Endothelial cell (in vitro differentiated cells): ENCODE measurements at places on chromosomes 2 and 18.

- DNase-seq, result no peak
Measured at GRCh38 chr2:134863446-134863845, 25.0 kb downstream of the ACMSD start.

DNA sequence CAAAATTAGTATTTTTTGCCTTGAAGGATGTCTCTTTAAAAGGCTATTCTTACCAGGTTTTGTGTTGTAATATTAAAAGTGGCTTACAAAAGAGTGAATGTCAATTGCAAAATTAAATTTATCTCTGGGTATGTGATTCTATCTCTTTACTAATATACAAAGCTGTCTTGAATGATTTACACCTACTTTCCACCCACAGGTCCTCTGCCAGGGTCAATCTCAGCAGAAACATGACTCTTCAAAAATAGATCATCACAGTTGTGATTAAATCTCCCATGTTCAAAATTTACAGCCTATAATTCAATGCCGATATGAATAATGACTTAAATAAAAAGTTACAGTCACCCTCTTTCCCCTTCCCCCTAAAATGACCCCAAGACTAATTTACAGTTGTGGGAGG lies 78.8 kb downstream of the SLC8A1 start:
- no peak for DNase-seq

DNA sequence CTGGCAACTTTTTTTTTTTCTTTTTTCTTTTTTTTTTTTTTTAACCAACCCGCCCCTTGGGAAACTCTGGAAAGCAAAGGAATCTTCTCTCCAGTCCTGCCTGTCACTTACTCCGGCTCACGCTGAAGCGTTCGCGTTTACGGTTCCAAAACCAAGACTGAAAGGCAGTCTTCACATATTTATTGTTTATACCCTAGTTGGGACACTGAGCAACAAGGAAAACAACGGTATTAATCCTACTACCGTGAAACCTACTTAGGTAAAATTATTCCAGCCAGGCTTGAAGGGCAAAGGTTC lies 125.4 kb downstream of the OSBPL1A start:
- no peak for DNase-seq

DNA sequence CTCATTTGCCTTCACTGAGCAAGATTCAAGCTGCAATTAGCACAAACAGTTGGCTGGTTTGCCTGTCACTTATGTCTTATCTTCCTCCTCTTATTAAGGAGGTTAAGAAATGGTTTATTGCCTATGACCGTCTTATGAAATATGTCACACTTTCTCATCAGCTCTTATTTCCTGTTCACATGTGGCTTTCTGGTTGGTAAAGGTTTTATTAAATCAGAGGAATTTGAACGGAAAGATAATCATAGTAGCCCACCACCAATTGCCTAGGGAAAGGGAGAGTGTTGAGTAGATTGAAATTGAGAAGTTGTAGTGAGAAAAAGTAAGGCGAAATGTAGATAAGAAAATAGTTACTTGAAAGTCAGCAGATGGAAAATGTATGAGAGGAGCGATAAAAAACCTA lies 4.2 kb upstream of the IL1R1 start:
- no peak for DNase-seq

GRCh38 chr2:103780088-103780702 lies 1018.4 kb downstream of the TMEM182 start:
- DNase-seq, result no peak

DNA sequence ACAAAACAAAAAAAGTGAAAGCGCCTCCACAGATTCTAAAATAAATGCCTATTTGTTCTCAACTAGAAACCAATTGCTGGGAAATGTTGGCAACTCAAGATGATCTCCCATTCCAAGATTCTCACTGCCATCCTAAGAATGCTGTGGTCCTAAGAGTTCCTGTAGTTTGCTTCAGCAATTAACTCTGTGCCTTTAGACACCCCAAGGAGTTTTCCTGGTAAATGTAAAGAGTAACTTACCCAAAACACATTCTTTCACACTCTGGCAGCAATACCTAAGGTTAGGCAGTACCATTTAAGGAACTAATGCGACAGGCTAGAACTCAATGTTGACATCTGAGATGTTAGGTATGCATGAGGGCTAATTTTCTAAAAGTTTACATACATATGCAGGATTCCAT lies 58.8 kb upstream of the TANK start:
- DNase-seq, result no peak

- DNase-seq, result no peak
Measured at GRCh38 chr2:46305767-46306166, 8.6 kb downstream of the EPAS1 start.

DNA sequence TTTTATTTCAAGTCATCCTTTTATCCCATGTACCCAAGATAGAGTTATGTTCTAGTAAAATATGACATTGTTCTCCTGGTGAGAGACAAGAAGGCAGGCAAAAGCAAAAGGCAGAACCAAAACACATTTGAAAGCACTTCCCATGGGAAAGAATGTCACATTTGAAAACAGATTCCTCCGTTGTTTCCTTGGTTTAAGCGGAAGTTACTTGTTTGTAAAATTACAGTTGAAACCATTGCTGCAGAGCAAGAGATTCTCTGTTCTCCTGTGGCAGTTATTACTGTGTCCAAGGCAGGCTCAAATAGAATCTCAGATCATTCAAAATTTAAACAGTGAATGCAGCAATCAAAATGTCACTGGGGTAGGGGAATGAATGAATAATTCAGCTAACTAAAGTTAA lies 149.6 kb downstream of the MTCL1 start:
- no peak for DNase-seq

DNA sequence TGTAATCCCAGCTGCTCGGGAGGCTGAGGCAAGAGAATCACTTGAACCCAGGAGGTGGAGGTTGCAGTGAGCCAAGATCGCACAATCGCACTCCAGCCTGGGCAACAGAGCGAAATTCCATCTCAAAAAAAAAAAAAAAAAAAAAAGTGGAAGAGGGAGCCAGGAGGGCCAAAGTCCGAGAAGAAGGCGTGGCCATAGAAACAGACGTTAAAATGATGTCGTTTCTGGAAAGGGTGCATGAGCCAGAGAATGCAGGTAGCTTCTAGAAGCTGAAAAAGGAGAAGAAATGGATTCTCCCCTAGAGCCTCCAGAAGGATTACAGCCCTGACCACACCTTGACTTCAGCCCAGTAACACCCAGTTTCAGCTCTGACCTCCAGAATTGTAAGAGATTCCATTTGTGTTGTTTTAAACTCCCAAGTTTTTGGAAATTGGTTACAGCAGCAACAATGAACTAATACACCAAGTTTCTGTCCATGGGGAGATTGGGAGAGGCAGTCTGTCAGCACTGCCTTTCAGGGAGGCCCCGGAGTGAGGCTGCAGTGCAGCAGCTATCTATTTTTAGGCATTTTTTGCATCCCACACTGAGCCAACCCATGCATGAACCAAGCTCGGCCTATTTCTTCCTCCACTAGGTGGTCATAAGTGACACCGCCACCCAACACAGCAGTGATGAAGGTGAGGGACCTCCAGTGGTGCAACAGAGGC lies 14.2 kb upstream of the TRAF3IP1 start:
- DNase-seq, result no peak

DNA sequence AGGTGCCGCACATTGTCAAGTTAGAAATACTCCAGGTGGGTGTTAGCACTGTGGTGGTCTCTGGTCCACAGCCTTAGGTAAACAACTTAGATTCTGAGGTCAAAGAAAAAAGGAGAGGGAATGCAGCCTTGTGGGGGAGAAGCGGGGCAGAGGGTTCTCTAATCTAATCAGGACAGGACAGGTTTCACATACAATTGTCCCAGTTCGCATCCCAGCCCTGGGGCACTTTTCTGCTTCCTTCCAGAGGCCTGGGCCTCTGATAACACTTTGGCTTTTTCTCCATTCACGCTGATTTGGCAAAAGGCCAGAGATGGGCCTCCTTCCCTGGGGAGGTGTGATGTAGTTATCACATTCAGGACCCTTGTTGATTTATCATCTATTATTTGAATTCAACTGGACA lies 32.5 kb downstream of the SLC1A4 start:
- DNase-seq, result peak; percentile 19

- no peak for DNase-seq
Measured at GRCh38 chr18:62091487-62092120, 95.3 kb downstream of the PIGN start.

DNA sequence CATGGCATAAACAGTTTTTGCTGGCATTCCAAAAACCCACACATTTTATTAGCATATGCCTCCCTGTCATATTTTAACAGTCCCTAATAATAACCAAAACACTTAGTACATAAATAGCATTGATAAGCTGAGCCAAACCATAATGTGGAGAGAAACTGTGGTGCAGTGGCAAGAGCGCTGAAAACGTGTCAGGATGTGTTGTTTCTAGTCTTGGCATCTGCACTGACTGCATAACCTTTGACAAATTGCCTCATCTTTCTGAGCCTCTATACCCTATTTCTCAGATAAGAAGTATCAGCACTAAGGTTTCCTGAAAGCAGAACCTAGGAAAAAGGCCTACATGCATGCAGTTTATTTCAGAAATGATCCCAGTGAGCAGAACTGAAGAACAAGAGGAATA lies 41.4 kb downstream of the RAD51AP2 start:
- DNase-seq, result no peak

GRCh38 chr18:10264260-10264659 lies 190.2 kb upstream of the APCDD1 start:
- no peak for DNase-seq

DNA sequence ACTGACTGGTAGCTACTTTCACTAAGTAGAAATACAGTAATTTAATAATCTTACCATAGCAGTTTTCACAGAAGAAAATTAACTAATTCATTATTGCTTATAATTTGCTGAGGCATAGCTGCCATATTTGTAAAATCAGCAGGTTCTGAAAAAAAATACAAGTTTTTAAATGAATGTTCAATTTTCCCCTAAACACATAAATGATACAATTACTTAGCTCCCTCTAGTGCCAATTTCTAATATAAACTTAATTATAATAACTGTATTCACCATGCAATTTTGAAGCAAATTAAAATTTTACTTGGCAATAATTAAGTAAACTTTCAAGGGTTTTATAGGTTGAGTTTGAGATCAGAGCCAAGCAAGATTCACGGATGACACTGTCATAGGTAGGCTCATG lies 1321.6 kb upstream of the ACVR2A start:
- DNase-seq, result no peak

GRCh38 chr2:18516112-18516511 lies 44.3 kb downstream of the RDH14 start:
- no peak for DNase-seq

DNA sequence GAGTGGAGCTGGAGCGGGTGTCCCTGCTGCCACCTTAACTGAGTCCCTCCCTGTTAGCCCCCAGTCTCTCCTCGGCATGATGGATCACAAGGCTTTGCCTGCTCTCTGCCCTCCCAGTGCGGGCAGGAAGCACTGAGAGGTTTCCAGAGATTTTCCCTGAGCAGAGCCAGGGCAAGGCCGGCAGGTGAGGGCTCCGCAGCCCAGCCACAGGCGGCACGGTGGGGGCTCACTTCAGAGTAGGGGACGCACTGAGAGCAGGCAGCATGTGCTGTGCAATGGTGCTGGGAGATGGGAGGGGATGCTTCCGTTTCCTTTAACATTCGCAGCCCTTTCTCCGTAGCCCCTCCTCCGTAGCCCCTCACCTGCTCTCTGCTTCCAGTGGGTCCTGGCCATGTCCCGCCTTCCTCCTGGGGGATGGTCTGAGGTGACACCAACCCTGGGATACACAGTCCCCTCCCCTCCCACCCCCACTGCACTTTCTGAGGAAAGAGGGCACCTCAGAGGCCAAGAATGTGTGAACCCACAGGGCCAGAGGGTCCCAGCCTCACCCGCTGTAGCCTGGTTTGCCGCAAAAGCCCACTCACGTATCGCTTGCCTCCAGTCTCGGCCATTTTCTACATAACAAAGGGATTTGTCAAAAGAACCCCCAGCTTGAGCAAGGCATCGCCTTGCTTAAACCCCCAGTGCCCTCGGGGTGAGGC lies 10.7 kb downstream of the KCNF1 start:
- DNase-seq, result no peak

- no peak for DNase-seq
Measured at GRCh38 chr2:186460465-186460864, 25.6 kb upstream of the ZC3H15 start.

- no peak for DNase-seq
Measured at GRCh38 chr2:187403568-187404260, 44.3 kb downstream of the CALCRL start.

DNA sequence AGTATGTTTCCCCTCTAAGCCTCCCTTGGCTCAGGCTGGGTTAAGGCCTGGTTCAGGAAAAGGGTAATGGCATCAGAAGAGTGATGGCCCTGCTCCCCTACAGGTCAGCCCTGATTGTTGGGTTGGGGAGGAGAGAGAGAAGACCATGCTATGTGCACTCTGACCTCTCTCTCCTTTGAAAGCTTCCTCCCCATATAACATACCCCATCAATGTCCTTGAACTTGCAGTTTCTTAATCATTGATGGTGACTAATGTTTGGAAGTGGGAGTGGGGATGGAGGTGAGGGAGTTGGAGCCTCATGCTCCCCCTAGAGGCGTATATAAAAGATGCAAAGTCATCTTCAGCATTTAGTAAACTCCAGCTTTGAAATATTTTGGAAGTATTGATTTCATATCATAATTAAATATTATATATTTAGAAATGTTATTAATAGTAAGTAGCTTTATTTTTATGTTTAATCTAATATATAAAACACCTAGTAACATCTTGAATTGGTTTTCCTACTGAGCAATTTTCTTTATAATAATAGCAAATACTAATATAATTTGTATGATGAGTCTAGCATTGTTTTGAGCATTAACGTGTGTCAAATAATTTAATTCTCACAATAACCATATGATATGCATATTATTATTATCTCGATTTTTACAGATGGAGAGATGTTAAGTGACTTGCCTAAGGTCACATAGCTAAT lies 8.8 kb downstream of the PLCL1 start:
- no peak for DNase-seq

DNA sequence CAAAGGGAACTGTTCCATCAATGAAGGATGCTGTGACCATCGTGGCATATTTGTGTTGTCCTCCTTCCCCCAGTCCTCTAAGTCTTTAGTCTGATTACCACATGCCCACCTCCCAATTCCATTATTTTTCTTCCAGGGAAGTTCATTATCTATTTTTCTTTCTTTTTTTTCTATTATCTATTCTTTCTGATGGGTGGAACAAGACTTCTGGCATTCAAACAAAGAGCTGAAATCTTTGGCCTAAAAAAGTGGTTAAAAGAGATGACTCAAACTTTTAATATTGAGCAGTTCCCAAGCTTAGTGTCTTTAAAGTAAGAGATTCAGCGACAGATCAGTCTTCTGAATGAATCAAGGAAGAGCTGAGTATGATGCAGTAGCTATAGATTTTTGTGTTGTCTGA lies 66.6 kb downstream of the DIS3L2 start:
- DNase-seq, result no peak

GRCh38 chr2:64861452-64862397 lies 127.5 kb upstream of the SLC1A4 start:
- no peak for DNase-seq

DNA sequence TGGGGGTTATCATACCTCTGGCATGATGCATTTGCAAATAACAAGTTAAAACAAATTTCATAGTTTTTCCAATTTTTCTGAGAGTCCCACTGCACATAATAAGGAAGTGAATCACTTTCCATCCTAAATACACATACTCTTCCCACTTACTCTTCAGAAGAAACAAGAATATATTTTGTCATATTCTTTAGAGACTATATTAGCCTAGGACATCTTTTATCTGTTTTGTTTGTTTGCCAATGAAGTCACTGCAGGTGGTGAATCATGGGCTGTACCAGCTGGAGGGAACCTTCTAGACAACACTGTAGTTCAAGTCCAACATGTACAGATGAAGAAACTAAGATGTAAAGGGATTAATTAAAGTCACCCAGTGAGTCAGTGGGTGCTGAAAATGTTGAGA lies 116.8 kb downstream of the XIRP2 start:
- no peak for DNase-seq
